ENCODE measurements at places on chromosomes 2 and 18.
A peak's percentile ranks its signal among the peaks of the same experiment; 100 is the strongest.

DNA sequence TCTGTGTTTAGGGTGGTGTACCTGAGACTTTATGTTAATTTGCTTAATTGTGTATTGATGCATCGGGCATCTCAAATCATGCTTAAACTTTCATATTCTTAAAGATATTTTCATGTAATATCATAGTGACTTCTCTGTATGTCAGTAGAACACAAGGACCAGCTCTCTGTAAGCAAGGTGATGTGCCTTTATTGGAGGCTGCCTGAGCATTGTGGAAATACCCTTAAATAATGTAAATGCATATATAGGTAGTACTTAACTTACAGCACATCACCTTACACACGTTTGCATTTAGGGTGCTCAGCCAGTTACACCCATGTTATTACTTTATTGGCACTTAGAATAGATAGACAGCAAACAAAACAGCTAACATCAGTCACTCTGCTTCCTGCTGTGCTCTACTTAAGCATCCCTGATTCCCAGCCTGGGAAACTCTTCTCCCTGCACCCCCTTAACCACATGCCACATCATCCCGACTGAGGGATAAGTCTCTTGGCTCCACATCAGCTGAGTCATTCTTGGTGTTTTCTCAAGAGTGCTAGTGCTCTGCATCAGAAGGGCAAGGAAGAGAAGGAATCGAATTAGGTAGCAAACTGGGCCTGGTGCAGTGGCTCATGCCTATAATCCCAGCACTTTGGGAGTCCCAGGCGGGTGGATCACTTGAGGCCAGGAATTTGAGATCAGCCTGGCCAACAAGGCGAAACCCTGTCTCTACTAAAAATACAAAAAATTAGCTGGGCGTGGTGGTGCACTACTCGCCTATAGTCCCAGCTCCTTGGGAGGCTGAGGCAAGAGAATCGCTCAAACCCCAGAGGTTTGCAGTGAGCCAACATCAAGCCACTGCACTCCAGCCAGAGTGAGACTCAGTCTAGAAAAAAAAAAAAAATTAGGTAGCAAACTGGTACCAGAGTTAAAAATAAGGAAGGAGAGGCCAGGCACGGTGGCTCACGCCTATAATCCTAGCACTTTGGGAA is 108.7 kb downstream of the MAP3K20 start:
- DNase-seq: peak; percentile 99

DNA sequence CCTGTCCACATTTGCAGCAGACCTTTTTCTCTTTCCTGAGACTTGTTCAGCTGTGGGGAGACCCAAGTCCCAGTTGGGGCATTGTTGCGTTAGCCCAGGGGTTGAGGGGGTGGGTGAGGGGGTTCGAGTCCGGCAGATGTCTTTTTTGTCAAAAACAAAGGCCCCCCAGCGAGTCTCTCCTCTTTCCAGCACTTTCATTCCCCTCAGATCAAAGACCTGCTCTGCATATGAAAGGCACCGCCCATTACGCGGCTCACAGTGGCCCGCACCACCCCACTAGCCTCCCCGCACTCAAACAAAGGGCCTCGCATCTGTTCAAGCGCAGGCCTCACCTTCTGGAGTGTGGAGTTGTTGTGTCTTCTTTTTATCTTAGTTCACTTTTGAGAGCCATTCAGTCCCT is 25.2 kb downstream of the TRABD2A start:
- DNase-seq: no peak

- no peak for DNase-seq
Measured at GRCh38 chr2:98444436-98445176, at the start of gene INPP4A. Gene INPP4A, plus strand, starts transcription at chr2:98444858. Its CDS starts 75,191 bp downstream, at chr2:98520049.

DNA sequence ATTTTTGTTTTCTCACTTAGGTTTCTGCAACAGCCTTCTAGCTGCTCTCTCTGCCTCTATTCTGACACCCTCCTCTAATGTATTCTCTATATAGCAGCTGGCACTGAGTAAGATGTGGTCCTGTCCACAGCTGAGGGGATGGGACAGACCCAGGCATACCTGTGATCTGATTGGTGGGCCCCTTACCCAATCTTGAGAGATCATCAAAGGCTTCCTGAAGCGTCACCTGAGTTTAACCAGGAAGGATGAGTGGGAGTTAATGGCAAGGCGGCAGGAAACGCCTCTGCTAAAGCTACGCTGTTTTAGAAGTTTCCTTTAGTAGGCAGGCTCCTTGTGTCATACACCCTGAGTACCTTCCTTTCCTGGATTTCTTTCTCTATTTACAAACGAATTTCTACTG is 5.7 kb upstream of the TET3 start:
- DNase-seq: no peak
